ENCODE measurements at places on chromosomes 5 and 9.
A peak's percentile ranks its signal among the peaks of the same experiment; 100 is the strongest.

GRCh38 chr5:14034963-14035362 is 90.5 kb upstream of the DNAH5 start:
- DNase-seq, result no peak

DNA sequence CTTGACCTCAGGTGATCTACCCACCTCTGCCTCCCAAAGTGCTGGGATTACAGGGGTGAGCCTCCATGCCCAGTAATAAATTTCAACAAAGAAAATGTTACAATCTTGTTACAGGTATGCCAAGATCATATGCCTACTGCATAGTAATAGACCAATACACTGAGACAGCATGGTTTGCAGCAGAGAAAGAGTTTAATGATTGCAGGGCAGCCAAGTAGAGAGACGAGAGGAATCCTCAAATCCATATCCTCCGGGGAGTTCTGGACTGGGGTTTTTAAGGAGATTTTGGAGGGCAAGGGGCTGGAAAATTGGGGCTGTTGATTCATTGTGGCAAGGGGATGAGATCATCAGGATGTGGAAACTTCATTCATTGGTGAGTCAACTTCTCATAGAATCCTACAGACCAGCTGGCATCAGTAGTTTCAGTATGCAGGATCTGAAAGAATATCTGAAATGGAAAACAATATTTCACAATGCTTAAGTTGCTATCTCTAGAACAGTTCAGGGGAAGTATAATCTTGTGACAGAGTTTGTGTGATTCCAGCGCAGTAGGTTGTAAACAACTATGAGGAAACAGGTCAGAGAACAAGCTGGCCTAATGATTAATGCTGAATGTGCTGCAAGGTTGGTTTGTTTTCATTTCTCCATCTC is 14.8 kb upstream of the TUT7 start:
- no peak for DNase-seq

DNA sequence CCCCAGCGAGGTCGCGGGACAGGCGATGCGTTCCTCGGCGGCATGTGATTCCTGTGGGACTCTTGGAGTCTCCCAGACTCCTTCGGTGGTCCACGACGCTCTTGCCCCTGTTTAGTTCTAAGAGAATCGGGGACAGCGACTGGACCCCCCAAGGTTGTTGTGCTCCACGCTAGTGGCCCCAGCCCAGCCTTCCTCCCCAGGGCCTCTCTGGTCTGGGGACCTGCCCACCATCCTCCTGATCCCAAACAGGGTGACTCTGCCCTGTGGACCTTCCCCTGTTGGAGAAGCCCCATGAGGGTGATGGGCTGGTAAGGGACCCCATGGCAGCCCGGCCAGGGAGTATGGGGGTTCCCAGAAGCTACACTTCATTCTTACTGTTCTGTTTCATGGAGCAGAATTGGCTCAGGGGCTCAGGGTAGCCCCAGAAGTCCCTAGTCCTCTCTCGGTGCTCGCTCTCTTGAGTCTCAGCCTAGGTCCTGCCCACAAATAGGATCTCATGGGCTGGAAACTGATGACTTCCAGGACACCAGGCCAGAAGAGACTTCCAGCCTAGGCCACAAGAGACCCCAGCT is 880 bp downstream of the CARD19 start:
- DNase-seq, result no peak

GRCh38 chr5:19172926-19173470 is 815.0 kb downstream of the CDH18 start:
- no peak for DNase-seq

DNA sequence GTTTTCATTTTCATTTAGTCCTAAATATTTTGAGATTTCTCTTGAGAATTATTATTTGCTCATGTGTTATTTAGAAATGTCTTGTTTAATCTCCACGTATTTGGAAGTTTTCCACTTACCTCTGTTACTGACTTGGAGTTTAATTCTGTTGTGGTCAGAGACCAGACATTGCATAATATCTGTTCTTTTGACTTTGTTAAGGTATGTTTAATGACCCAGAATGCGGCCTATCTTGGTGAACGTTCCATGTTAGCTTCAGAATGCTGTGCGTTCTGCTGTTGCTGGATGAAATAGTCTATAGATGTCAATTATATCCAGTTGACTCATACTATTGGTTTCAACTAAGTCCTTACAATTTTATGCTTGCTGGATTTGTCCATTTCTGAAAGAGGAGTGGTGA is 325.3 kb upstream of the TARS1 start:
- DNase-seq, result no peak

DNA sequence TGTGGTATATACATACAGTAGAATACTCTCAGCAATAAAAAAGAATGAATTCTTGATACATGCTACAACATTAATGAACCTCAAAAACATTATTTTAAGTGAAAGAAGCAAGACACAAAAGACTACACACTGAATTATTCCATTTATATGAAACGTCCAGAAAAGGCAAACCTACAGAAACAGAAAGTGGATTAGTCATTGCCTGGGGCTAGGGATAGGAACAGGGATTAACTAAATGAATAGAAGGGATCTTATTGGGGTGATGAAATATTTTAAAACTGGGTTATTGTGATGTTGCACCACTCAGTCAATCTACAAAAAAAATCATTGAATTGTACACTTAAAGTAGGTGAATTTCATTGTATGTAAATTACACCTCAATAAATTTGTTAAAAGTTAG is 326.7 kb downstream of the PIK3R1 start:
- DNase-seq, result no peak

GRCh38 chr5:3004361-3005080 is 253.0 kb upstream of the IRX2 start:
- DNase-seq, result no peak

- DNase-seq, result no peak
These were observed 101.6 kb downstream of the GABBR2 start for GRCh38 chr9:98607152-98607551.

DNA sequence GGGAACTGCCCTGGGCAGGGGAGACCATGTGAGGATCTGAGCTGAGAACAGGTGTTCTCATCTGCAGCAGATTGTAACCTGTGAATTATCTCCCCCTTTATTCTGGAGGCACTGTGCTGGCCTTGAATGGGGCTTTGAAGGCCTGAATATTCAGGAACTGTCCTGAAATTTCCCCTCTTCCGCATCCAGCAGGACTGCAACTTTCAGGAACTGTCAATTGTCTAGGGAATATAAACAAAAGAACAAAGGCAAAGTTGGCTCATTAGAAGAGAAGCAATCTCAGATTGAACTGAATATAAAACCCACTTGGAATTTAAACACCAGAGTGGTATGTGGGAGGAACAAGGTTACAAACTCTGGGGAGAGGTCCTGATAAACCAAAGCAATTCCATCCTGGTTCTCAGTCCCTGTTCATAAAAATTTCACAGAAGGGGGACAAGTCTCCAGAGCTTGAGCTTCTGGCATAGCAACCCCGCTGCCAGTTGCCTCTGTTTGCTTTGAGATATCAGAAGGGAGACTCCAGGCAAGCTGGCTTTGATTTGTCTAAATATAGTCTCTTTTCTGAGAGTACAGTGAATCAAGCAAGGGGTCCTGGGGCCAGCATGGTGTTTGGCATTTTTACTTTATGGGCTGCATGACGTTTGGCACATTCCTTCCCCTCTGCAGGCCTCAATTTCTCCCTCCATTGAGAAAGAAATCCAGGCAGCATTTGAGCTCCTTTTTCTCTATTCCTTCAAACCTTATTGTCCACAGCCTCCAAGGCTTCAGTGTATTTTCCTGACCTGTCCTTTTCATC is 47.5 kb downstream of the ADRB2 start:
- no peak for DNase-seq

GRCh38 chr5:78006449-78006848 is 230.3 kb upstream of the TBCA start:
- peak; percentile 68 for DNase-seq

- no peak for DNase-seq
These were observed 76.5 kb downstream of the KCTD16 start for GRCh38 chr5:144247131-144247530.
